ENCODE measurements at places on chromosomes 16 and 17. TPM values are rescaled to one million over a fixed set of nuclear protein-coding genes. Genes with fewer than 3 reads are reported as not detected.

CRYM gene
- 63.3 TPM for total RNA-seq

DNAI2 gene
- not detected for total RNA-seq

RNF157 gene
- 19.4 TPM for total RNA-seq

CMTM2 gene
- 0.35 TPM for total RNA-seq

CX3CL1 gene
- 15.2 TPM for total RNA-seq

DNA sequence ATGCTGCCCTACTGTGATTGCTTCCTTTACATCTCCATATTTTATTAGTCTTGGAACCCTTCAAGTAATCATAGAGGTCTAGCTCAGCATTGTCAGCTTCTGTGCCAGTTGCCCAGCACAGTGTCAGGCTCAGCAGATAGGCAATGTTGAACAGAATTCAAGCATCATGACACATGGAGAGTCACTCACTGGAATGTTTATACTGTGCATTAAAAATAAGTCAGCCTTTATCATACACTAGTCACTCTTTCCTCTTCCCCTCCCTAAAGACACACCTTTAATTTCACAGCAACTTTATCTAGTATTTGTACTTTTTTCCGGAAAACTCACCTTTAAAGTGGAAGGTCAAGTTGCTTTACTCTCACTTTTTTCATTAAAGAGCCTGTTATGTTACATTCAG is 253.8 kb upstream of the CDH11 start:
- no peak for DNase-seq

DNA sequence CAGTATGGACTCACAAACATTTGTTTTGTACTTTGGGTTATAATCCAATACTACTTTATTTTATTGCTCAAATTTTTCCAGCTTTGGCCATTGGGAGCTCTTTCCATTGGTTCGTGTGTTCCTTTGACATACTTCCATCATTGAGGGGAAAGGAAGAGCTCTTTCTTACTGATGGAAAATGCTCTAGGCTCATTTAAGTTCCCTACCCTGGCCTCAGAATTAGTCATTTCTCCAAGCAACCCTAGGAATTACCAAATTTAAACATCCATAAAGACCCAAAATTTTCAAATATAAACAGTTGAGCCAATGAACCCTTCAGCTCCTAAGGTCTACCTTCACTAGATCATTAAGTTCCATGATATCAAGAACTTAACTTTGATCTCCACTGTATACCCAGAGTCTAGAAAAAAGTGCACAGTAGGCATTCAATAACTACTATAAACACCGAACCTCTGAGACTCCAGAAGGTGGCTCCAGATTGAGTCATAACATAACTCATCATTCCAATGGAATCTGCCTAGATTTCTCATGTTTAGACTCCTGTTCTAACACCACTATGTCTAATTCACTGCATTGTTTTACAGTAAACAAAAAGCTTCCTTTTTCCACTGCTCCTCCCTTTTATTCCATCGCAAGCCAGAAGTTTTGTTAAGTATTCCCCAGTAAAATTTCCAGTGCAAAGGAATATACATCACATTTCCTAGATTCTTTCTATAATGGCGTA is 39.0 kb downstream of the SMURF2 start:
- no peak for DNase-seq

GRCh38 chr16:425740-426114 is 278 bp downstream of the RAB11FIP3 start:
- DNase-seq, result no peak

DNA sequence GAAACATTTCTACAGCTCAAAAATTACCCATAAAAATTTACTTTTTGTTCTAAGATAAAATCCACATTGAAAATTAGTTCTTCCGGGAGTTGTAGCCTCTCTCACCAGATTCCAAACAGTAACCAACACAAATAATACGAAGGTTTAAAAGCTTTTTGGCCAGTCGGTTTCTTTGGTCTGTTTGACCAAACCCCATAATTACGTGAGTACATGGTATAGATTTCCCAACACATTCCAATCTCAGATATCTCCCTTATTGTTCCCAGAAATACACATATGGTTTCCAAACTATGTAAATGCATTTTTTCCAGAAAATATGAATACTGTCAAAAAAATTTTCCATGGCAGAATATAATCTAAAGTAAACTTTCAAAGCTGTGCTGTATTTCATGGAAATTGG is 722.0 kb downstream of the KCNJ2 start:
- DNase-seq, result no peak

DNA sequence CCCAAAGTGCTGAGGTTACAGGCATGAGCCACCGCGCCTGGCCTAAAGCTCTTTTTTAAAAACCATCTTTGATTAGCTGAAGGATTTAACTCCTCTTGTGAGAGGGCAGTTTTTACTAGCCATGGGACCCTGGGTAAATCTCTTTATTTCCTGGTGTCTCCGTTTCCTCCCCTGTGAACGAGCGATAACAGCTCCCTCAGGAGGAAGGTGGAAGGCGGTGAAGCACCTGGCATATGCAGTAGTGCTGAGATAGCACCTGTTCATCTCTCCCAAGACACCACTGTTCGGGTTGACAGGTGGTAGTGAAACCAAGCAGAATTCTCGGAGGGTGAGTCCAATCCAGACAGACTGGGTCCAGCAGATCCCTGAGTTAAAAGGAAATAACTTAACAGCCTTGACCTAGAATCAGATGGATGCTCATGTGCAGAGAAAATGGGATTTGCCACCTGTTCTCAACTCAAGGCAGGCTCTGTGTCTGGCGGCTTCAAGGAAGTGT is 86.2 kb downstream of the CRISPLD2 start:
- DNase-seq, result no peak

DNA sequence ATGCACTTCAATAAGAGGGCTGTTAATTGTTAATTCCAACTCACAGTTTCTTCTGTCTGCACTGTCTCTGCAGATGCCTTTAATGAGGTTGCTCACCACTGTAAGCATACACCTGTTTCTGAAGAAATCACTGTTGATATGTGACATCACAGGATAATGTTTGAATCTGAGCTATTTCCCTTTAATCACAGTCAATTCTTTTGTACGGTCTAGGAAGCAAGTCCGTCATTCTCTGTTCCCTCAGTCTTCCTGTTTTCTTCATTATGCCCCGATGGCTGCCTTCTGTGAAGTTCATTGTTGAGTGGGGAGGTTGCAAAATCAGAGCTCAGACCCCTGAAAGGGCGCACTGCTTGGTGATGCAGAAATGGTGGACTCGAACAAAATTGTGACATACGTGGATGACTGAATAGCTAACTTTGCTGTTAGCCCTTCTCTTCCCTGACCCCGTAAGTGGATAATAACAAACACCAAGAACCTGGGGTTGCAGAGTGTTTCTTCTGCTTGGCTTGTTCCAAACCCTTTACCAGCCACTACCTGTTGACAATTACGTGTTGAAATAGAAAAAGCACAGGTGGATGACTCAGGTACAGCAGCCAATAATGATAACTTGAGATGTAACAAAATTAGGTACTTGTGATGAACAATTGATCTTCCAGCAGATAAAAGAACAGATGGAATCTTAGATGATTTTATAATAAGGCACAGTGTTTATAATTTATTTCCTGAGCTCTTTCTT is 71.9 kb upstream of the AXIN2 start:
- no peak for DNase-seq

DNA sequence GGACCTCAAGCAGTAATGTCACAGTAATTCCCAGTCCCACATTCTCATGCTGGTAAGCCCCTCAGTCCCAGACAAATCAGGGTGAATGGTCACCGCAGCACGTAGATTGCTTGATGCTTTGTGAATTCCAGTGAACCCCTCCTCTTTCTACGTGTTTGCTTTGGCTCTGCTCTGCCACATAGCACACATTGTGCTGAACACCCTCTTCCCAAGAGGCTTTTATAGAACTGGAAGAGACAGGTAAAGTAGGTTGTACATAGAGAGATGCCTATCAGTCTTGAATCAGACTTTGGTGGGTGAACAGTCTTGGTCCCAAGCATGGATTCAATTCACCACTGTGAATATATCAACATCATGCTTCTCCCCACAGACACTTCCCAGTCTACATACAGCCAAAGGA is 579 bp upstream of the KRTAP9-6 start:
- no peak for DNase-seq

DNA sequence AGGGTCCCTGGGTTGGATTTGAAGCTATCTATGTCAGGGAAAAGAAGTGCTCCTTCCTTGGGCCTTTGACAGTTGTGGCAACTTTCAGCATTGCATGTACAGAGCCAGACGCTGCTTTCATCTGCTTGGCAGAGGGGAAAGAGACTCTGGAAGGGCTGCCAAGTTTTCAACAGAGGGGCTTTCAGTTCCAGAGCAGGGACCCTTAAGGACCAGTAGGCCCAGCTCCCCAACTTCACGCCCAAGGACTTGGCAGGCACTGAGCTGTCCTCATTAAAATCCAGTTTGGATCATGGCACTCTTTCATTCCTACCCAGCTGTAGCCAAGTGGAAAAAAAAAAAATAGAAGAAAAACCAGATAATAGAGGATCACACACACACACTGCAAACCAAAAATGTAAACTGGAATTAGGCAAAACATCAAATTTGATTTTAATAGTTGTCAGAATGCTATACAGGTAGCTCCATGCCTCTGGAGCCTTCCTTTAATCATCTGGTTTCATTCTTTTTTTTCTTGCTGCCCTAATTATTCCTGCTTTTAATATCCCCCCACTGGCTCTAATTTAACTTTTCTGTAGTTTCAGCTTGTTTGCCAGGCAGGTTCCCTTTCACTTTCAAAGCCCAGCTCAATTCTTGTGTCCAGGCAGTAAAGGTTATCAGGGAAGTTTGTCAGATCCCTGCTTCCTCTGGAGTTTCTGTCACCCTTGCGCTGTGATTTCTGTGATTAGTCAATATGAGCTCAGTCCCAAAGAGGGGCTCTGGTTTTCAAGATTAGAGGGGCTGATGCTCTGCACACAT is 702.6 kb upstream of the CDH8 start:
- DNase-seq, result no peak

- no peak for DNase-seq
Observed at GRCh38 chr17:68301438-68301959, 10.2 kb downstream of the ARSG start.

GRCh38 chr17:34248511-34249024 is 6.5 kb upstream of the CCL2 start:
- DNase-seq, result no peak

DNA sequence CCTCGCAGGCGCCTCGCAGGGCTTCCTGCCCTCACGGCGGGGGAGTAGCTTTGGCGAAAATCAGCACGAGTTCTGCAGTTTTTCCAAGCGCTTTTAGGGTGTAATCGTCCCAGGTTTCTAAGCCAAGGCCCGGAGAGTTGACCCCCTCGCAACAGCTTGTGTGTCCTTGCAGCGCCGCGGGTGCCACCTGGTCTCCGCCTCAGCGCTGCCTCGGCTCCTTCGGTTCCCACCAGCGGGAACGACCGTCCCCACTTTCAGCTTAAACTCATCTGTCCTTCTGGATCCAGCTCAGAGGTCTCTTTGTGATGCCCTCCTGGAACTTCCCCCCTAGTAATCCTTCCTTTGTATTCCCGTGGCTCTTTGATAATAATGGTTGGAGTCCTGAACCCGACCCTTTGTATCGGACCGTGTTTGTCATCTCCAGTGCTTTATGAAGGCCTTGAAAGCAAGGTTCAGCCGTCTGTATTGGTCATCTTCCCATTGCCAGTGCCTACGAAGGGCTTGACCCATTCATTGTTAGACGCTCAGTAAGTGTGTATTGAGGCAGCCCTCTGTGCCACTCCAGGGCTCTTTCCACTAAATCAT is 858 bp upstream of the SMARCE1 start:
- DNase-seq, result peak; percentile 65

- no peak for DNase-seq
Observed at GRCh38 chr17:6134721-6135120, 64.5 kb downstream of the WSCD1 start.

DNA sequence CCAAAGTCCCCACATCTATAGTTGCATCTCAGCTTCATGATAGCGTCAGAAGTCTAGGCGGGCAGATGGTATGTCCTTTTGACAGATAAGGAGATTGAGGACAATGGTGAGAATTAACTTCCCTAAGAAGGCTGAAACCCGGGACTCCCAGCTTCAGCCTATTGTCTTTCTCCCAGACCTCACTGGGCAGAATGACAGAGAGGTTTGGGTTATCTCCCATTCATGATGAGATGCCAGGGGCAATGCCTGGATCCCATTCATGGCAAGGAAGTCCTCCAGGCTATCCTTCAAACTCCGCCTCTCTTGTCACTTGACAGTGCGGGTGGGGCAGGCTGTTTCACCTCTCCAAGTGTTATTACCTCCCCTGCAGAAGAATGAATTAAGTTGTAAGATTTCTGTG is 100.3 kb downstream of the IRX5 start:
- no peak for DNase-seq

GRCh38 chr17:3685174-3685573 is 10.8 kb downstream of the P2RX5 start:
- peak; percentile 20 for DNase-seq

DNA sequence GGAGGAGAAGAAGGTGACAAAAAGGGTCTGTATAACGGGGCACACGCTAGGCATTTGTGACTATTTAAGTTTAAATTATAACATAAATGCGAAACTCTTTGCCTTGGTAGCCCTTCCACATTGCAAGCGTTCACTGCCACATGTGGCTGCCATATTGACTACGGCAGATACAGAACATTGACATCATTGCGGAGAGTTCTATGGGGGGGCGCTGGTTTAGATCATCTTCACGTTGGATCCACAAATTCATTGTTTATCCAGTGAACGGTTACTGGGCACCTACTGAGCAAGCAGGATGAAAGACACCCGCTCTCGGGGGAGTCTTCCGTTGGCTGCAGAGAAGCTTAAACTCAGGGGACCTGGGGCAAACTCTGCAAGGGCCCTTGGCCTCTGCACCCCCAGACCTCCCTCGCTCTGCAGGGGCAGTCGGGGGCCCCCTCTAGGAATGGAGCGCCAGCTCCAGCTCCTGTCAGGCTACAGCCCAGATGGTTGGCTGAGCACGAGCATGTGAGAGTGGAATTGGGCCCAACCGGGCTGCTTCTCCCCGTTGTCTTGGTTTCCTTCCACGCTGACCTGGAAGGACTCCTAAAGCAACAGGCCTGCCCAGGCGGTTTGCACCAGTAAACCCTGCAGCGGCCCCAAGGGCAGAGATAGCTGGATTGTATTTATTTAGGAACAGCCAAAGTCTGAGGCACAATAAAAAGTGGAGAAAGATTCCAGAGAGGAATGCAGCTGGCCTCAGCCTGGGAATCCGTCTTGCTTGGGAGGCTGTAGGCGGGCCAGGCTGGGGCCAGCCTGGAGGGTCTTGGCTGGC is 172.2 kb downstream of the SEC14L1 start:
- DNase-seq, result no peak

DNA sequence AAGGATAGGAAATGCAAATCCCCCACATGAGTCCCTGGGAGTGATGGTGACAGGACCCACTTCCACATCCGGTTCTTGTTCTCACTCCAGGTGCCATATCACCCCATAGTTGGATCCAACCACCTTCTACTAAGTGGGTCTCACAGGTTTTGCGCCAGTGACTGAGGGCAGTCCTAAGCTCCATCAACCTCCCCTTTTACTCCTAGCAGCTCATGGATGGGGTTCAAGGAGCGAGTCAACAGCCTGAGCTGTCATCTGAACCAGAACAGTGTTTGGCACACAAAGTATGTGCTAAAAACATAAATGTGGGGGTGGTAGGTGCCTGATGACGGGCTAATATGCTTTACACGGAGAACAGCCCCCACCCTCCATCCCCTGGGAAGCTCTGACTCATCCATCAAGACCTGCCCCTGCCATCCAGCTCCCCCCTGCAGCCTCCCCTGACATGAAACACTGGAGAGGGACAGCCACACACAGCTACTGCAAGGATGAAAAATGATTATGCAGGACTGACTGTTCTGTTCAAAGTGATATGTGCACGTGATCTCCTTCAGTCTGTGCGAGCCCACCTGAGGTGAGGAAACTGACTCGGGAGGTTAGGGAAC is 143.2 kb upstream of the CDH5 start:
- no peak for DNase-seq

- DNase-seq, result peak; percentile 69
Observed at GRCh38 chr16:24255456-24256371, at the start of gene CACNG3. CACNG3 (plus strand) TSS chr16:24256335; CDS start chr16:24256755, 420 bp downstream.

All from Right ventricle myocardium inferior (tissue), 1 donor.